T-helper 1 cell (primary cell): ENCODE measurements at places on chromosomes 3 and 15.

DNA sequence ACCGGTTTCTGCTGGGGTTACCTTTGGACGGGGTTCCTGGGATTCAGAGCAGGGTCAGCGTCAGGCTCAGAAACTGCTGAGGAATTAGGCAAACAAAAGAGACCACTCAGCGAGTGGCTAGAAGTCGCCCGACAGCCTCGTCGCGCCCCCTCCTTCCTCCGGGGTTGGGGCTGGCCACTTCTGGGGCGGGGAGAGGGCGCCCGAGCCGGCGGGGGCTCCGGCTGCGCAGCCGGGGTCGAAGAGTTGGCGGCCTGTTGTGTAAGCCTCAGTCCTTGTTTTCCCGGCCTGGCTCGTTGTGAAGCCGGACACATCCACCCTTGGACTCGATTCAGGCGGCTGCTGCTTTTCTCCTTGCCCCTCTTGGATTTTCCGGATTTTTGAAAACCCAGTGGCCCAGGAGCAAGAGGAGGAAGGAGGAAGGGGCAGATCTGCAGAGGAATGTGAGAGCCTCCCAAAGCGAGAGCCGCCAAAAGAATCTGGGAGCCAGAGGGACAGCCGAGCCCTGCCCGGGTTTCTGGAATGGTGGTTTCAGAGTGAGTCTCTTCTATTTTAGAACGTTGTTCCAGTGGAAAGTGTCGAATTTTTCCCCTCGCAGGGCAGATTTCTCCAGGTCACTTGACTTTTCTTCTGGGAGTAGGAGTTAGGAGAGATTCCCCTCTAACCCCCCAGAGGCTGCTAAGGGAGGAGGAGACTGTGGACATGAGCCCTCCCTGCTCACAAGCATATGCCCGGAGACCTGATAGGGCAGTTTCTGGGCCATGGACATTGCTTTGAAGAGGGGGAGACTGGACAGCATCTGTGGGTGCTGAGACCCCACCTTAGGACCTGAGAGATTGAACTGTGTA is 666 bp downstream of the SNX33 start:
- DNase-seq, result no peak

- DNase-seq, result no peak
Observed at GRCh38 chr3:132285620-132285945, 31.6 kb upstream of the ACP3 start.

DNA sequence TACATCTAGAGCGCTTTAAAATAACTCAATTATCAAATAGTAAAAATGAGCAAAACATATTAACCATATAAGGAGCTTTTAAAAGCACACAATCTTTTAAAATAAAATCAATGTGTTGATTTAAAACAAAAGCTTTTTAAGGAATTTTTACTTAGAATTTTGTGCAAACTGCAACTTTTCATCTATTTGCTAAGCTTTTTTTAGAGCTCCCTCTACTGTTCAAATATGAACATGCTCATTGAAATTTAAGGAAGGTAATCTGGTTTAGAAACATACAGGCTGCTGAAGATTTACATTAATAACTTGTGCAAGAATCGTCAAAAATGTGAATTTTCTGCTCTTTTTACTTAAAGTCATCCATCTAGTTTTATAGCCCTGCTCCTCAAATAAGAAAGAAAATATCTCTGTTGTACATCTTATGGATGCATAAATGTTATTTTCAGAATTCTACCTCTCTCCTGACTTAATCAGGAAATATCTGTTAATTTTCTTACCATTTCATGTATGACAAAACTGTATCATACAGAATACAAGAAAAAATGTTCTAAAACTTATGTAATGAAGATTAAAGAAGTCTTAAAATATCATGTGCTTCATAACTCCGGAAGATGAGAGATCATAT is 469.4 kb upstream of the ROBO2 start:
- DNase-seq, result no peak

DNA sequence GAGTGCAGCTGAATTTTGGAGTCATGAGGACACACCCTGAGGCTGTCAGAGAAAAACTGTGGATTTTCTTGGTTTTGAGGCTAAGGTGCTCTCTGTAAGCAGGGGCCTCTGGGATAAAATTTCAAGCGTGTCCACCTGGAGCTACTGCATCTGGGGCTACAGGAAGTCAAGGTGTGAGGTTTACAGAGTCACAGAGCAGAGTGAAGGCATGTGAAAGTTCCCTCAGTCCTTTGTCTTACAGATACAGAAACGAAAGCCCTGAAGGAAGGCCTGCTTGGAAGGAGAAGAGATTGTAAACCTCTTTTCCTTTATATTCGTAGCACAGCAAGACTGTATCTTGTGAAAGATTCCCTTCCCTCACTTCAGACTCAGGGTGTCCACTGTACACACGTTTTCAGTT is 138.6 kb downstream of the OPA1 start:
- no peak for DNase-seq

DNA sequence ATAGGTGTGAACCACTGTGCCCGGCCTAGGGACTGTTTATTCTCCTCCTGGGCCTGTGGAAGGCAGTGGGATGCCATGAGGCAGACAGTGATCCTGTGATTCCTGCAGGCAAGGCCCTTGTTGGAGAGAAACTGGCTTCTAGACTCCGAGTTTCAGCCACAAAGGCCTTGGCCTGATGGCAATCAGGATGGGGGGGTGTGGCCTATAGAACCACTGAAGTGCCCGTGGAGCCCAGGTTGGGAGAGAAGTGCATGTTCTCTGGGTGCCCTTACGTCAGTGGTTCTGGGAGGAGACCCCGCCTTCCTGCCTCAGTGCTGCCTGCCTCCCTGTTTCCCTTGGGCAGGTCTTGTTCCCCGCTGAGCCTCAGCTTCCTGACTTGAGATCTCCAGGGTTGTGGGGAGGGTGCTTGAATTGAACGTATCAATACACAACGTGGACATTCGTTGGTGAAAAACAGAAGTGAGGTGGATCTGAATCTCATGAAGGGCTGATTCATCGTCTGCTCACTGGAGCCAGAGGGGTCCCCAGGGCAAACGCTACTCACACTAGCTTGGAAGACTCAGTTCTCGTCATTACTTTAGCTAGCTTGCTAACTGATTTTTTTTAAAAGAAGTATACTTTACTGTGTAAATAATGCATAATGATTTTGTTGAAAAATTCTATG is 31.8 kb downstream of the IRAK2 start:
- peak; percentile 50 for DNase-seq

DNA sequence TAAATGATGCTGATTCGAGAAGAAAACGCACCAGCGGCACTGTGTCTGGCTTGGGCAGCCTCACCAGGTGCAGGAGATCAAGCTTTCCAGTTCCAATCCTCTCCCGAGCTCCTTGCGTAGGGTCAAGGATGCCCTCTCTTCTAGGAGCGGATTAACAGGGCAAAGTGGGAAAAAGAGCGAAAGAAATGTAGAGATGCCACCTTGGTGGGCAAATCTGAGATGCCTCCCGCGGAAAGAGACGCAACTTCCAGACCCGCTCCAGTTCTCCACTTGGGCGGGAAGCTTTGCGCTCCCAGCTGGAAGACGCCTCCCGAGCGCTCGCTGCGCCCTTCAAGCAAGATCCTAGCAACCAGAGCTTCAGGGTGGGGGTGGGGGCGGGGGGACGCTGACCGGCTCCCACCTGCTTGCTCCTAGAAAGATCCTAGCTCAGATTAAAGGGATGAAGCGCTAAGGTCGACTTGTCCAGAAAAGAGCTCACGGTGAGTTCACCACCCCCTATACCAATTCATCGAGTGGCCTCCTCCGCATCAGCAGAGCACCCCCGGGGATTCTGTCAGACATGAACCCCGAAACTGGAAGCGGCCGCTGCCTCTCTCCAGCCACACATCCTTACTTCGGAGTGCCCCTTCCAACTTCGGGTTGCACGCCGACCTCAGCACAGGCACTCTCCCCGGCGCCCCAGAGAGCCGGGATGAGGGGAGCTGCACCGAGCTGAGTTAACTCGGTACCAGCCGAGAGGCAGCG is 769 bp downstream of the TAFA4 start:
- DNase-seq, result no peak

GRCh38 chr15:25493823-25494526 is 55.2 kb upstream of the UBE3A start:
- DNase-seq, result no peak

DNA sequence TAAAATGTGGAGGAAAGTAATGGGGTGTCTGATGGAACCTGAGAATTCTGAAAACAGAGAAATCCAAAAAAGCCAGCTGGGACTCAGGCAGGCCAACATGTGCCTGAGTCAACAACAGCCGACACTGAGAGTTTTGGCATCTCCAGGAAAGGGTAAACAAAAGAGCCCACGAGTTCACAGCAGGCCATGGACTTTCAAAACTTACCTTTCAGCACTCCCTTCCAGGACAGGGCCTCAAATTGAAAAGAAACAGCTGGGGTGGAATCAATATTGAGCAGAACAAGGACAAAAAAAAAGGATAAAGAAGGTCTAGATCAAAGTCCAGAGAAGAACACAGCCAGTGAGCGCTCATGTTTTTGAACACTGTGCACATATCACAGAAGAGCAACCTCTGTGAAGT is 735.4 kb upstream of the GRM7 start:
- no peak for DNase-seq

GRCh38 chr3:112365035-112365434 is 32.1 kb downstream of the CD200 start:
- DNase-seq, result no peak
